Heart right ventricle (tissue), 16 donors: ENCODE measurements at places on chromosomes 7 and 10. TPM values are rescaled to one million over a fixed set of nuclear protein-coding genes. Genes with fewer than 3 reads are reported as not detected.

Gene EPHA1
- not detected for total RNA-seq

Gene OPN4
- not detected for total RNA-seq

GRCh38 chr7:152341039-152341913 lies 94.5 kb downstream of the KMT2C start:
- H3K4me1 ChIP-seq = peaks cover 14% of the 10 kb centered on the region
- no peak overlapping the region for H3K27ac ChIP-seq
- no peak for DNase-seq
- H3K27me3 ChIP-seq = no peaks in the 10 kb centered on the region

GRCh38 chr10:63675171-63675570 lies 154.0 kb downstream of the REEP3 start:
- DNase-seq = no peak
- no peak overlapping the region for H3K4me3 ChIP-seq

DNA sequence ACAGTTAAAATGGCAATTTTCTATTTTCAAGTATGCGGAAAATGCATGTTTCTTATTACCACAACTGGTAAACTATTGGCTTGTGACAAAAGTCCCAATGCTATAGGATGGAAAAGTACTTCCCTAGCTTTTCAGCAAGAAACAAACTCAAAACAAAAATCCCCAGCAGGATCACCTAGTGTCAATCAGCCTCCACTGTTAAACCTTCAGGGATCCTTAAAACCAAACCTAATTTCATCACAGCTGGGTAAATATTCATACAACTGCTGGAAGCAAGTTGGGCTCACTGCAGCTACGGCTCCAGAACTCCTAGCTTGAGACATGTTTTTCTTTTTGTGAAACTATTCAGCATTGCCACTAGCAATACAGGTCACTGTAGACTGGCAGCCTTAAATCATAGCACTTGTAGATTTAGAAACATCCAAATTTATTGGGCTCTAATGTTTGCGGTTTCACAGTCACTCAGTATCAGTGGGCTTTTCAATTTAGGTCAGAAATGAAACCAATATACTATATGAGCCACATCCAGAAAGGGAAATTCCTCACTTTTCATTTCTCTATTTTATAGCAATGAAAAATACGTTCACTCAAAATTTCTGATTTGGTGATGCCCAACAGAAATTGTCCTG lies 145.2 kb upstream of the ANK3 start:
- DNase-seq = no peak
- no peak overlapping the region for H3K27ac ChIP-seq
- H3K27me3 ChIP-seq = no peaks in the 10 kb centered on the region
- H3K4me1 ChIP-seq = no peaks in the 10 kb centered on the region
- H3K36me3 ChIP-seq = no peaks in the 10 kb centered on the region
- no peak overlapping the region for H3K4me3 ChIP-seq

DNA sequence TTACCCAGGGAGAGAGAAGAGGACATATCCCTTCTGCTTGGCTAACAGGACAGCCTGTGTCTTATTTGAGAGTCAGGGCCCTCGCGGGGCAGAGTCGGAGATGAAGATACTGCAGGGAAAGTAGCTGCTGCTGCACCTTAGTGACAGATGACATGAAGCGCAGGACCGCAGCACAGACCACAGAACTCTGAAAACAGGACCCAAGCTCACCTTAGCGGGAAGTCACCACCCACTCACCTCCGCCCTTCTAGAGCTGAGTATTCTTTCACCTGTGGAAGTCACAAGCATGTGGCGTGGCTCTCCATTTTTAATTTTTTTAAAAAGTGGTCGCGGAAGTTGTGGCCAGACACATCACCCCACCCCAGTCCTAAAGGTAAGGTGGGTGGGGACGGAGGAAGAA lies 191.4 kb downstream of the FAM107B start:
- no peak overlapping the region for H3K27ac ChIP-seq
- H3K4me3 ChIP-seq = no peak overlapping the region
- H3K36me3 ChIP-seq = no peaks in the 10 kb centered on the region
- DNase-seq = no peak
- no peaks in the 10 kb centered on the region for H3K27me3 ChIP-seq
